ENCODE measurements at places on chromosomes 7 and 10.

DNA sequence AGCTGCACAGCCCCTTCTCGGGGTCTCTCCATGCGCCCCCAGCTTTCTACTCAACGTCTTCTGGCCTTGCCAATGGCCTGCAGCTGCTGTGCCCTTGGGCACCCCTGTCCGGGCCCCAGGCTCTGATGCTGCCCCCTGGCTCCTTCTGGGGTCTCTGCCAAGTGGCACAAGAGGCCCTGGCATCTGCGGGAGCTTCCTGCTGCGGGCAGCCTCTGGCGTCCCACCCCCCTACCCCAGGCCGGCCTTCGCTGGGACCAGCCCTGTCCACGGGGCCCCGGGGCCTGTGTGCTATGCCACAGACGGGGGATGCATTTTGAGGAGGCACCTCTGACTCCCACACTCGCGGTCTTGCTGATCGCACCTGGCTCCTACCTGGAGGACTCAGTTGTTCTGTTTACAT, 2.3 kb downstream of the VENTX start:
- no peak for DNase-seq

DNA sequence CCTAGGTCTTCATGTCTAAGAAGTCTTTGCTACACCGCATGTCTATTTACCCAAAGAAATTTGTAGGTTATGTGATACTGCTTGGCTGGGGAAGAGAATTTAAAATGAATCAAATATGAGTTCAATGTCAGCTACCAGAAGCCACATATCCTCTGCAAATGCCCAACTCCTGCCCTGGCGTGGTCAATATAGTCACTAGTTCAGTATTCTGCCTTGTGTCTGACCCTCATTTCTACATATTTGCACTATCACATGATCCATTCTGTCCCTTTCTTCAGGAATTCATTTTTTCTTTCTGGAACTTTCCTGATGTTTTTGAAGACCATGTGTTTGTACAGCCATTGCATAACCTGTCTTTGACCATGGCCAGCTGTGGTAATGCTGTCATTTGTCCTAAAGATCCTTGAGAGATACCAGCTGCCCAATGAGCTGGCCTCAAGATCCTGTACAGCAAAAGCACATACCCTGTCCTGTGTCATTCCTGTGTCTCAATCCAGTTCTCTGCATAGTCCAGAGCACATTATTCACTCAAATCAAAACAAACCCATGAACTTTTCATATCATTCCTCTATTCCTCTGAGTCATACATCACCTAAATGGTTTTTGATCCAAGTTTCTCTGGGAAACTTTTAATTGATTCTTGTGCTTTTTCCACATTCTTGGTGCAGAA, 524.5 kb downstream of the PARD3 start:
- peak; percentile 63 for DNase-seq

- no peak for DNase-seq
Measured at GRCh38 chr10:32954080-32954479, 4.0 kb downstream of the ITGB1 start.

DNA sequence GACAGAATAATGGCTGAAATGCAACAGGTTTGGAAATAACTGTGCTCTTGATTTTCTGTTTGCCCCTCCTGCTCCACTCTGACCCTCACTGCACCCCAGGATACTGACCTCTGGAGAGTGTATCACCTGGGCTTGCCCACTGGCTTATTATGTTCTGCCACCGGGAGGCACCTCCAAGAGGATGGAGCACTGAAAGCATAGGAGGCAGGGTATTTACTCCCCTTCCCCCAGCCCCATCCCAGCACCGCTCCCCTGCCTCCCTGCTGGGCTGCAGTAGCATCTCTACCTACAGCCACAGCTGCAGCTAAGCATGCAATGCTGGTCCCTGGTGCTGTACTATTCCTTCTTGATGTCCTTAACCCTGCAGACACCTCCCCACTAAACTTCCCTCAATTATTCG, 26.4 kb downstream of the RAB11FIP2 start:
- DNase-seq = no peak

- no peak for DNase-seq
Measured at GRCh38 chr7:151465169-151465568, 25.2 kb upstream of the CRYGN start.

DNA sequence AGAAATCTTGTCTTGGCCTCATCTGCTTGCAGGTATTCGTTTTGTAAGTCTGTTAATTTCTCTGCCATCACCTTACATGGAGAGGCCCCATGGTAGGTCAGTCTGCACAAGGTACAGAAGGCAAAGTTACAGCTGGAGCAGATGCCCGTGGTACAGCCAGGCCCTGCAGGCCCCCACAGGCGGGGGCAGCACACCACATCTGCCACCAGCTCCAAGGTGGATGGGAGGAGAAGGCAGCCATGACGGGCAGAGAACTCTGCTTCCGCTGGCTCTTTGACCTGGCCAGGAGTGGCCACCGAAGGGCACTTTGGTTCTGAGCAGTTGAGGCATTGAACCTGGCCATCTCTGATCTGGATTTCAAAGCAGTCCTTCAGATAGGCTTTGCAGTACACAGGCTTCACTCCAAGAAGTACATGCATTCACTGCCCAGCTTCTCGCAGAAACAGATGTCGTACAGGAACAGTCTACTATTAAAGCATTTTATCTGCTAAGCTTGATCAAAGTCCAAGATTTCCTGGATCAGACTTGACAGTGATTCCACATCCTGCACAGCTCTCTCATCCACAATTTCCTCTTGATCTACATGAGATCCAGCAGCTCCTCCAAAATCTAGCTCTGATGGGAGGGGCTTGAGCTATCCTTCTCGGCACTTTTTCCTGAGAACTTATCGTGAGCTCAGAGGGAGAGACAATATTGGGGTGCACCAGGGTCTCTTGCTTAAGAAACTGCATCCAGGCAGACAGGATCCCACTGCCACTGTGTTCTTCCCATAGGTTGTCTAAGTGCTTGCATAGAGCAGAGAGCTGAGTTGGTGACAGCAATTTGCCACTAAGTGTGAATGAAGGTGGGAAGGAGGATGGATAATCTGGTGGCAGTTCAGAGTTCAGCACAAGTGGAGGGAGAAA, 120.7 kb downstream of the TRRAP start:
- no peak for DNase-seq

DNA sequence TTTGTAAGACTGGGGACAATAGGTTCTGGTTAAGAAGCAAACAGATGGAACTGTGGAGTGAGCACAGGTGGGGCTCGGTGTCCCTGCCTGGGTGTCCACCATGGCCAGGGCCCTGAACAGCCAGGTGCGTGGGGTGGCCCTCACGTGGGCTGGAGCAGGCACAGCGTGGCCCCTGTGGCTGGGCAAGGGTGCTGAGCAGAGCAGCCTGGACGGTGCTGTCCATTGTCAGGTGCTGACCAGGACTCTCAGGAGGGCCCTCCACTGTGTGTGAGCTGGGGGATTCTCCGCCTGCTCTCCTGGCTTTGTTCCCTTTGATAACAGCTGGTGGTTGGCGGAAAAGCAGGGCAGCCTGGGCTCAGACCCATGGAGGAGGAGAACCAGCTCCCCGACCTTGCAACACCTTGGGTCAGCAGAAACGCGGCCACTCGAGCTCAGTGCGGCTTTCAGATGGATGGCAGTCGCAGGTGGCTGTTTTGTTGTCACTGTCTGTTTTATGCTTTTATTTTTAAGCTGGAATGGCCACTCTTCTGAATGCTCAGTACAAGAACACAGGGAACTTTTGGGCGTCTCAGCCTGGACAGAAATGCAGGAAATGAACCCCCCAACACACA, 273.9 kb upstream of the ADARB2 start:
- DNase-seq = no peak

DNA sequence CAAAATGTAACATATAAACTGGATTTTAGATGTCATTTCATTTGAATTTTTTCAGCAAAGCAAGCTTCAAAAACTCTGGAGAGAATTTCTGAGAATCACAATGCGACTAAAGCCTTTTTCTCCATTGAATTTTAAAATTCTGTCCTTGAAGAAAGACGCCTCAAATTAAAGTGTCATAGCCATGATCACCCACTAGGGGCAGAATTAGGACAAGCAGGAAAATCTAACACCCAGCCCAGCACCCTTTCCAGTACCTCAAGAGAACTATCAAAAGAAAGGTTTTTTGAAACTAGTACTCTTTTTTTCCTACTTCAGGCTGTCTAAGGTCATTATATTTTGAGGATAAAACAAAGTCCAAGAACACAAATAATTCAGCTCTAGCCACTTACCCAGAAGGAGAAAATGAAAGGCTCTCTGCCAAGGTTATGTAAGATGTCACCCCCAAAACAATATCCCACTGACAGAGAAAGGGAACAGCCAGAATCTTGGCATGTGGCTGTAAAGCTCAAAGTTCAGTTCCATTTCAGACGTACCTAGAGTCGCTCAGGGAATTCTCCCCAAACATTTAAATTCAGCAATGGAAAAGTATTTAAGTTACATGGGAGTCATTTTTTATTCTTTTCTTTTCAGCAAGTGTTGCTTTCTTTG, 299.4 kb downstream of the SNX13 start:
- no peak for DNase-seq

- no peak for DNase-seq
Measured at GRCh38 chr10:84334811-84335210, 6.4 kb downstream of the CCSER2 start.

GRCh38 chr10:119668461-119668860, 17.3 kb downstream of the BAG3 start:
- DNase-seq = no peak

DNA sequence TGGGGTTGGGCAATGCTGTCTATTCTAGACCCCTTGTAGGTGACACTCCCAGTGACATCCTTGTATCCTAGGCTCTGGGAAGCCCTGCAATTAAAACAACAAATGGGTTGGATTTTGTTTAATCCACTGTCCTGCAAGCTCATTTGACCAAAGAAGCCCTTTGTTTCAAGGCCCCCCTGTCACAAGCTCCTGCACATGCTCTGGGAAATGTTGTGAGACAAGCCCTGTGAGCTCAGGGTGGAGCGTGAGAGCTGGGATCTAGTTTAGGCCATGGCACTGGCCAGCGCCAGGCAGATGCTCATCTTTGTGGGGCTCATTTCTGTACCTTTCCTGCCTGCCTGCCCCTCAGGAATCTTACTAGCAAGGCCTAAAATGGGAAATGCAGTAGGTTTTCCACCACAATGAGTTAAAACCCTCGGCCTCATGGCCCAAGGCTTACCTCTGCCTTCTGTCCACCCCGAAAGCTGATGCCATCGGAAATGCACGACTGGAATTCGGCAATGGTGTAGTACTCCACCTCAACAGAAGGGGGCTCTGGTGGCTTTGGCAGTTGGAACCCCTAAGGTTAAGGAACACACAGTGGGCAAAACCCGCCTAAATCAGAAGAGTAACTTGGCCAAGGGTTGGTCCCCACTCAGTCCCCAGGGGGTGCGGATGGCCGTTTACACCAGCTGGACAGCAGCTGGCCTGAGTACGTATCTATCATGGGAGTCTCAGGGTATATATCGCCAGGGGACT, 112.0 kb downstream of the NEURL1 start:
- no peak for DNase-seq

GRCh38 chr10:84801156-84801555, 472.8 kb downstream of the CCSER2 start:
- no peak for DNase-seq

- DNase-seq = peak; percentile 32
Measured at GRCh38 chr10:35422228-35422627, 85.9 kb downstream of the CCNY start.

- DNase-seq = peak; percentile 86
Measured at GRCh38 chr7:32536585-32536984, 41.3 kb downstream of the AVL9 start.

DNA sequence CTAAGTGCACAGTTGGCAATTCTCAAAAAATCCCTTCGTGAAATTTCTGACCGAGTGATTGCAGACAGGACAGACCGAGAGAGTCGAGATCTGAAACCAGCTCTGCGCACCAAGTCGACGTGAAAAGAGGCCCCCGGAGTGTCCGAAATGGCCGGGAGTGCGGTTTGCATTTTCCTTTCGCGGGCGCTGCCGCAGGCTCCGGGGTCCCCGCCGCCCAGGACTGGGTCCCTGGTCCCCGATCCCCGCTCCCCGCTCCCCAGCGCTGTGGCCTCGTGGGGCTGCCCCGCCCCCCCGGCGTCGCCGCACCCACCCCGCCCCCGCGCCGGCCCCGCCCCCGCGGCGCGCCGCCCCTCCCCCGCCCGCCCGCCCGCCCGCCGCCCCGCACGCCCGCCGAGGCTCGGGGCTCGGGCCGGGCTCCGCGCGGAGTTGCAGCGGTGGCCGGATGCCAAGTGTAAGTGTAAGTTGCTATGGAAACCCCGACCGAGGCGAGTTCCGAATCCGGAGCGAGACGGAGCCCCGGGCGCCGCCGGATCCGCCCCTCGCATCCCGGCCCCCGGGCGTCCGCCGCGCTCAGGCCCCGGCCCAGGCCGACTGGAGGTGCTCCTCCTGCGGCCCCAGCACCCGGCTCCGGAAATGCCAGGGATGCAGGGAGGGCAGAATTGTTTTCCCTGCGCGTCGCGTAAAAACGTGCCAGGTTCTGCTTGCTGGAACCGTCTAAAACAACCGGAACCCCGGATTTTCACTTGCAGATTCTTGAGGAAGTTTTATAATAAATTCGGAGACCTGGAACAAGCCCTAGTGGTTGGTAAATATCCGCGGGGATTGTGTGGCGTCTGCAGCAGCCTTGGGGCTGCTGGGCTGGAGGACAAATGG, 4.6 kb downstream of the BMI1 start:
- peak; percentile 60 for DNase-seq

DNA sequence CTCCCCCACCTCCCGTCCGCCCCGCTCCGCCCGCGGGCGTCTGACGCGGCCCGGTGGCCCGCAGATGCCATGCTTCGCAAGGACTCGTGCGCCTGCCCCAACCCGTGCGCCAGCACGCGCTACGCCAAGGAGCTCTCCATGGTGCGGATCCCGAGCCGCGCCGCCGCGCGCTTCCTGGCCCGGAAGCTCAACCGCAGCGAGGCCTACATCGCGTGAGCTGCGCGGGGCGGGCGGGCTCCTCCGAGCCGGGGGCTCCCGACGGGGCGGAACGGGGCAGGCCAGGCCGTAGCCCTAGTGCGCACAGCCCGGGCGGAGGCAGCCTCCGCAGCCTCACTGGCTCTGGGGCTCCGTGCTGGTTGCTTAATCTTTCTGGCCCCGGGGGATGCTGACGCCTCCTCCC, 2.8 kb downstream of the ASIC3 start:
- DNase-seq = peak; percentile 57

GRCh38 chr10:25017154-25017590, 760 bp downstream of the THNSL1 start:
- no peak for DNase-seq

DNA sequence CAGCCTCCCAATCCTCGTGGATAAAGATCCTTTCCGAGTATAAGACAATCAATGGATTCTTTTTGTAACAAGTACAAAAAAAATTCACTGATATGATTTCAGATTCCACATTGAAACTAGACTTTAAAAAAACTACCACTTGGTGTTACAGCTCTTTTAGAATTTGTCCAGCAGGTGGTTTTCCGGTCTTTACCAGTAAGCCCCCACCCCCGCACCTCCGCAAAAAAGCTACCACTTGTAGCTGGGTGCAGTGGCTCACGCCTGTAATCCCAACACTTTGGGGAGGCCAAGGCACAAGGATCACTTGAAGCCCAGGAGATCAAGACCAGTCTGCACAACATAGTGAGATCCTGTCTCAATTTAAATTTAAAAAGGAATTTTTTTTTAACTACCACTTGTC, 19.8 kb downstream of the IGF2BP3 start:
- no peak for DNase-seq

GRCh38 chr10:44513591-44513990, 128.7 kb upstream of the CXCL12 start:
- DNase-seq = no peak

GRCh38 chr7:68862736-68863135, 735.5 kb upstream of the AUTS2 start:
- no peak for DNase-seq
